ENCODE measurements at places on chromosomes 3 and 15.

- no peak for DNase-seq
Observed at GRCh38 chr3:149701206-149701976, 43.6 kb upstream of the WWTR1 start.

DNA sequence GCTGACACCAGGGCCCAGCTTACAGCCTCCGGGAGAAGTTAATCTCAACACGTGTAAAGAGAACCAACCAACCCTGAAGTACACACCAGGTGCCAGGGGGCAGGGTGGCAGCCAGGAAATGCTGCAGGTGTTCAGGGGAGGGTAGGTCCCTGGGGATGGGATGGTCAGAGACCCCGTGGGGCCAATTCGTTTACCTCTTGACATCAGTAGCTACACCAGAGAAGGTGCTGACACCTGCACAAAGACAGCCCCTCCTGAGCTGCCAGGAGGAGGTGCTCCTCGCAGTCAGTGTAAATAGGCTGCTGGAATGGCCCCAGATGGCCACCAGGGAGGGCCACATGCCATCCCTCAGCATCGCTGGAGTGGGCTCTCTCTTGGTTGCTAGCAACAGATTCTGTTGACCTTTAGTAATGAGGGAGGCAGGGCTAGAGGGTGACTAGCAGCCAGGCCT, 52.8 kb downstream of the CORO2B start:
- DNase-seq = no peak

GRCh38 chr15:74277242-74277810, 41.2 kb downstream of the CCDC33 start:
- no peak for DNase-seq

- DNase-seq = no peak
Observed at GRCh38 chr3:52019352-52020080, 23.8 kb upstream of the RPL29 start.

DNA sequence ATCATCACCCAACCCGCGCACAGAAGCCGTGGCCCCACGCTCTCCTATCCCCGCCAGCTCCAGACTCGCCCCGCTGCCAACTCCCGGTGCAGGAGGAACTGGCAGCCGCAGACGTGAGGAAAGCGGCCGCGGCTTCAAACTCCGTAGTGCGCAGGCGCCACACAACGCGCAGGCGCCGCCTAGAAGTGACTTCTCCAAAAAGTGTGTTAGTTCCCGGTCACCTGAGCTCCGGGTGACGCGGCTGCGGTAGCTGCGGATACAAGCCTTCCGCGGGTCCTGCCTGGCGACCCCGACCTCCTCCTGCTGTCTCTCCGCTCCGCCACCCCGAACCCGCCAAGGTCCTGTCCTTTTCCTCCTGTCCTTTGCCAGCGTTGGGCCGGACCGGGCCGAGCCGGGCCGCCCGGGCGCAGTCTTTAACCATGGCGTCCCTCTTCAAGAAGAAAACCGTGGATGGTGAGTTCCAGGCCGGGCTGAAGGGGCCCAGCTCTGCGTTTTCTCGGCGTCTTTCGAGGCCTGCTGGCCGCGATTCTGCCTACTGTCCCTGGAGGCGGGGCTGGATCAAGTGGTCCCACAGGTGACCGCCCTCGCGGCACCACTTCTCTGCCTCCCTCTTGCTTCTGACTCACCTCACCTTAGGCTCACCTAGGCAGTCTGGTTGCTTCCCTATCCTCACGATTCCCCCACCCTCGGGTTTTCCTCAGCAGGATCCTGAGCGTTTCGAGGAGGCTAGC, at the start of gene CHMP2B:
TSS of gene CHMP2B (plus strand) at position 206 of the 731 bp plus-strand sequence. CDS start at position 420, 214 bp downstream.
- DNase-seq = peak; percentile 96

DNA sequence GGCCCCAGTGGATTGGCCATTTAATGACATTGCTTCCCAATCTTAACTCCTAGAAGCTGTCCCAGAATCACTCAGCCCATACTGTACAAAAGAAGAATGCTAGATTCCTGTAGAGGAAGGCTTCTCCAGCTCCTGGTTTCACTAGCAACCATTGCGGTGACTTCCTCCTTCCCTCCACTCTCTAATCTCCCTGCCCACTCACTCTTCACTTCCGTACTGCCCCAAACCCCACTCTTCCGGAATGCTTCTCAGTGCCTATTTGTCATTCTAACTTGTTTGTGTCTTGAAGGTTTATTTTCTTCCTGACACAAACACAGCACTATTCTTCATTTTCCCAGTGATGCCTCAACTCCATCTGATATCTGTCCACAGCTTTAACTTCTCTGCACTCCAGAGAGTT, 97.1 kb upstream of the SPATA16 start:
- DNase-seq = peak; percentile 9

- no peak for DNase-seq
Observed at GRCh38 chr3:98821063-98821462, 57.9 kb downstream of the ST3GAL6 start.

DNA sequence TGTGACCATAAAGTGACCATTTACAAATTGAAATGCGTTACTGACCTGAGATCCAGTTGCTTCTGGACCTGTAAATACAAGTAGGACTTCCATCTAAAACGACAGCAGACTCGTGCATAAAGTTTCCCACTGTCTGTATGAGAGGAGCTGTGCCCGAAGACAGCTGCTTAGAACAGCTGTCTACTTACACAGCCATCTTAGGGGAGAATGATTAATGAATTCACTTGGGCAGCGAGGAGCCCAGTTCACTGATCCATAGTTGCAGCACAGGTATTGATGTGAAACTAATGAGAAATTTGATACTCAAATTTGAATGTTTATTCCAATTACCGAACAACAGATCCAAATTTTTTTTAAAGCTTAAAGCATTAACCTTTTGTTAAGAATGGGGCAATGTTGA, 748.1 kb downstream of the NR2F2 start:
- DNase-seq = no peak

DNA sequence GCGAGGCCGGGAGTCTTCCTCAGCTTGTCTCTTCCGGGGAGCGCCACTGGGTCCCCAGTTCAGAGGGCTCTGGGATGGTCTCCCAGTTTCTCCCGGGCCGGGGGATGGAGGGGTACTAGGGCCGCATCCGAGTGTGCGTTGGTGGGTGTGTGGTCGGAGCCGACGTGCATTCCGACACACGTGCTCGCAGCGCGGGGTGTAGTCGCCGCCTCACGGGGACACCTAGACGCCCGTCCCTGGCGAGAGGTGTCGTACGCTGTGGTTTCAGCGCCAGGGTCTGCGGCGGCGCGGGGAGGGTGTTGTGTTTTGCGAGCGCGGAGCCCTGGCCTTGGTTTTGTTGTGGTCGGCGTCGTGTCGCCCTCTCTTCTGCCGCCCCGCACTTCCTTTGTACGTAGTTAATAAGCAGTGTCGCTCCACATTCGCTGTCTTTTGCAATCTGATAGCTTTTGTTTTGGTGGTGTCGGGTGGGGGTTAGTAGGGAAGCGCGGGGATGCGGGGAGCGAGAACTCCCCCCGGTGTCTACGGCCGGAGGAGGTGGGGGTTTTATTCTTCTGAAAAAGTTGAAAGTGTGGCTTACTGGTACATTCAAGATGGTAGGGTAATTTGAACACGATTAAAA, 2.2 kb downstream of the IGF1R start:
- peak; percentile 32 for DNase-seq

DNA sequence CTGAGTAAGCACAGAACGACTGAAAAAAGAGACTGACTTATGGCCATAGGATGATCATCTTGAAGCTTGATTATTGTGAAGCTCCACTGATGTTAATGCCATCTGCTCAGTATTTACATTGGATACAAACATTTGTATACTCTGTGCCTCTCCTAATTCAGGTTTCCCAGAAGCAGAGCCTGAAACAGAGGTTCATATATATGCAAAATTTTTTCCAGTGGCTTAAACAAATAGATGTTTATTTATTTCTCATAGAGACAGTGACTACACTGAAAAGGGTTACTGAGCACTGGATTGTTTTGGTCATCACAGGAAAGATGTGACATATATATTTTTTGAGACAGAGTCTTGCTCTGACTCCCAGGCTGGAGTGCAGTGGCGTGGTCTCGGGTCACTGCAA, 36.3 kb downstream of the SCN11A start:
- DNase-seq = no peak

DNA sequence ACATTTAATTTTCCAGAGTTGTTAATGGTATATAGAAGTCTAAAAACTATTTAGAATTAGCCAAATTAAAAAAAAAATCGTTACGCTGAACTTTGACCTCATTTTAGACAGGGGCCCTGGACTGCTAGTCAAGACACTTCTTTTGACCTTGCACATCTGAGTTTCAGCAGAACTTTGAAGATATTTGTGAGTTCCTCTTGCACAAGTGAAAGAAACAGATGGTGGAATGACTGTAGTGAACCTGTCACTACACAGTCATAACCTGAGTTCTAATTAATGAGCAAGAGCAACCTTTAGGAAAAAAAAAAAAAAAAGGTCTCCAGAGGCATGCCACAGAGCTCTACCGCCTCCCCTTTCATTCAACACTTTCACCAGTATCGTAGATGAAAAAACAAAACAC, 5.3 kb downstream of the MYO5C start:
- DNase-seq = no peak

DNA sequence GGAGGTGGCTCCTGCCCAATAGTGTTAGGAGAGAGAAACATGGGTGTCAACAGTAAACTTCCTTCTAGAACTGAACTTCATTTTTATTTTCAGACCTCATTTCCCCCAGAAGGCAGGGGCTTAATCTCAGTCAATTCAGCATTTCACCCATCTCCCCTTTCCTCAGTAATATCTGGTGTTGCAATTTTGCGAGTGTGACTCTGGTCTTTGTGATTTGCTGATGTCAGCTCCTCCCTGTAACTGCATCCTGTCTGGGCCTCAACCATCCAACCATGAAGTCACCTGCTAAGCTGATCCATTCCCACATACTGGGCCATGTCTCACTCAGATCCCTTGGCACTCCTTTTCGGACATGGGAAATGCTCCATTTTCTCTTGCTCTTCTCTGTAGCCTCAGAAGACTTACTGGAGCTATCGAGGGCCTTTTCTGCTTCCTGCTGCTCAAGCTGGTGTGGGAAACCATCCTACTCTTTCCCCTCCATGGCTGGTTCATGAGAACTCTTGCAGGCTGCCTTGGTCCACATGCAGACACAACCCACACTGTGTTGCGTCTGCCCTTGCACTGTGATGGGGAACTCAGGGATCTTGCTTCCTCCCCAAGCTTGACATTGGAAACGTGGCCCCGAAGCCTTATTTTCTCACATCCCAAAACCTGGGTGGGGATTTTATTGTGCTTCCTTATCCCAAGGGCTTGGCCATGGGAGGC, 24.6 kb downstream of the CCR4 start:
- DNase-seq = no peak

DNA sequence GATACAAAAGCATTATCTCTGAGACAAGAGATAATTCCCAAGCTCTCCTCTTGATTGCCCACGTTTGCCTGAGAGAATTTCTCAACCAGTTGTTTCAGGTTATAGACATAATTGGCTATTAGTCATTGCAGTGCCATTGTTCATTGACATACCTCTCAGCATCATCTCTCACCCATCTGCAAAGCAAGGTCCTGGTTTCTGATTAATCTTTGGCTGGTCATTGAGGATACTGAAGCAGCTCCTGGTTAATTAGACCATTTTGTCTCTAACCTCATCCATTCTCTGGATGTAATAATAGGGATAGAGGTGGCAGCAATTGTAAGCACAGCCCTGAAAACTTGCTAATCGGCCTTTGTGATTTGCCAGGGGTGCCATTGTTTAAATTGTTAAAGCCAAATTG, 104.2 kb downstream of the CNTN6 start:
- no peak for DNase-seq

DNA sequence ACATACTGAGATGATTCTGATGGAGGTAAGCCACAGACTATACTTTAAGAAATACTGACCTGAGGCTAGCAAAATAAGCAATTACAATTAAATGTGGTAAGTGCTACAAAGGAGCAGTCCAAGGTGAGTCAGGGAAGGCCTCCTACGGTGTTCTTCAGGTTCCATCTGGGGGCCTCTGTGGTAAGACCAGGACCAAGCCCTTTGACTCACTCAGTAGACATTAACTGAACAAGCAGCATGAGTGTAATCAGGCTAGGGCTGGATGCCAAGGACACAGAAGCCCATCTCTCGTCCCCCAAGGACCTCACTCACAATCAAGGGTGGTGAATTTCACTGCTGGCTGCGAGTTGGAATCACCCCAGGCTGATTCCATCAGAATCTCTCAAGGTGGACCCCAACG, 37.3 kb downstream of the DZIP1L start:
- DNase-seq = no peak

GRCh38 chr3:155983834-155984474, 113.5 kb downstream of the GMPS start:
- no peak for DNase-seq

- DNase-seq = no peak
Observed at GRCh38 chr3:133830071-133830470, 24.5 kb downstream of the SRPRB start.

- no peak for DNase-seq
Observed at GRCh38 chr15:62187910-62188309, 22.8 kb upstream of the C2CD4B start.

- DNase-seq = no peak
Observed at GRCh38 chr3:57026944-57027343, 33.5 kb upstream of the SPATA12 start.

DNA sequence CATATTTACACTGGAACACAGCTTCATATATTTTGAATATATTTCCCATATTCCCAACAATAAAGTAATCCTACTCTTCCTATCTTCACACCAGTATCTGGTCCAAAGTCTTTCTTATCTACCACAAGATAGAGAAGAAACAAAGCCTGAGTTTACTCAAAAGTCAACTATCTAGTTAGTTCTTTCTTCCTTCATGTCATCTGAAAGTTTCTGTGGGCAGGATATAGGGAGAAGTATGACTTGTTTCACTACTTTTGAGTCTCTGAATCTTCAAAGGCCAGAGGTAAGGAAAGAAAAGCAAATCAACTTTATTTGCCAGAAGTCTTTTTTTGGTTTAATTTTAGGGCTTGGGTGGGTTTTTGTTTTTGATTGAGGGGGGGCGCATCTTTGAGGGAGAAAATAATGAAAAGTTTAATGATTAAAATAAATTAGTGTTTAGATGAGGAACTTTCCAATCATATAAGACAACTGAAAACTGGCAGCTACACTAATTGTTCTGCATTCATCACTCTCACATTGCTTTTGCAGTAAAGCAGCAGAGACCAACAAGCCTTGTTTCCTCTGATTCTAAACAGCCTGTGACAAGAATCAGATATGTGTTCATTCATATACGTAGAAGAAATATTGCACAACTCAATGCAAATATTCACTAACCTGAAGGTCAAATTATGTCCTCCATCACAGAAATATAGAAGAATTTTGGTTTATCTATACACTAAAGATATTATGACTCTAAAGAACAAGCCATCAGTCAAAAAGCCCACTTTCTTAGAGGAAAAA, 421.4 kb downstream of the SHQ1 start:
- DNase-seq = peak; percentile 44

GRCh38 chr3:12154151-12154550, 4.6 kb downstream of the TIMP4 start:
- no peak for DNase-seq

GRCh38 chr3:61848885-61849284, 287.5 kb downstream of the PTPRG start:
- no peak for DNase-seq

GRCh38 chr3:57292159-57292896, at the start of gene ASB14:
ASB14 (minus strand) TSS chr3:57292685; CDS start chr3:57292033, 652 bp downstream.
- no peak for DNase-seq

- no peak for DNase-seq
Observed at GRCh38 chr3:89946884-89947283, 839.5 kb downstream of the EPHA3 start.
